ENCODE measurements at places on chromosomes 6 and 20.

GRCh38 chr20:39547546-39548408, 585.6 kb downstream of the DHX35 start:
- no peak for DNase-seq

- no peak for DNase-seq
Measured at GRCh38 chr6:7496266-7496875, 45.1 kb upstream of the DSP start.

DNA sequence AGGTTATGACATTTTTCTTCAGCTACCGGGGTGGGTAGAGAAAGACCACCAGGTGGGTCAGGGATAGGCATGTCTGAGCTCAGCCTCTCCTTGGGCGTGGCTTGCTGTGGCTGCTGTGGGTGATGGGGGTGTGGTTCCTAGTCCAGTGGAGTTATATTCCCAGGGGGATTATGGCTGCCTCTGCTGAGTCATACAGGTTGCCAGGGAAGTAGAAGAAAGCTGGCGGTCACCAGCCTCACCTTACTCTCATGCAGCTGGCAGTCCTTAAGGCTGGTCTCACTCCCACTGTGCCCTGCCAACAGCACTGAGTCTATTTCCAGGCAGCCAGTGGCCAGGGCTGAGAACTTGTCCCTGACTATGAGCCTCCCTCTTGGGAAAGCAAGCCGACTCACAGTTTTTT, 130.0 kb downstream of the SCP2D1 start:
- no peak for DNase-seq

DNA sequence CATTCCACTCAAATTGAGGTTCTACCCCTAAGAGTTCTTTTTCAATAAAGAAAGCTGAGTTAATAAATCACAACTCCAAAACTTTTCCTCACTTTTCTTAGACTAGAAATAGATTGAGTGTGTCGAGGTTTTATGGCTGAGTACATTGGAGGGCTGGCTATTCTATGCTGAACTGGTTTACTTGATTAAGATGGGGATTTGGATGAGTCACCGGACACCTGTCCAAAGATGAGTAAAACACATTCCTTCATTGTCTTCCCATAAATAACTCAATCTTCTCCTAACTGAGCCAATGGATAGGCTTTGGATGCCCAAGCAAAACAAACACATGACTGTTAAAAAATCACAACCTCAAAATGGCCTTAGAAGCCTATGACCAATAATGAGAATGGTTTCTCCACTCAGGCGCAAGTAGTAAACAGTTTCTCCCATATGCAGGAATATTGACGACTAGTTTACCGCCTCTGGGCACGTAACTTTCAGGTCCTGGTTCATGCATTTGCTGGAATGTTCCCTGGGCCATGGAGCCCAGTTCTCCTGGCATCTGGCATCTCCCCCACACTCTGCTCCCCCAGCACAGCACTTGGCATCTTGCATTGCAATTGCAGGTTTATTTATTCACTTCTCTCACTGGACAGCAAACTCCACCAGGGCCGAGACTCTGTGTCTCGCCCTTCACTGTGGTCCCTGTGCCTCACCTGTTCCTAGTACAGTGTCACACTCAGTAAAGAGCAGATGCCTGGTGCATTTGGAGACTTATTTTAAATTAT, 43.9 kb downstream of the BCAS1 start:
- DNase-seq = no peak

DNA sequence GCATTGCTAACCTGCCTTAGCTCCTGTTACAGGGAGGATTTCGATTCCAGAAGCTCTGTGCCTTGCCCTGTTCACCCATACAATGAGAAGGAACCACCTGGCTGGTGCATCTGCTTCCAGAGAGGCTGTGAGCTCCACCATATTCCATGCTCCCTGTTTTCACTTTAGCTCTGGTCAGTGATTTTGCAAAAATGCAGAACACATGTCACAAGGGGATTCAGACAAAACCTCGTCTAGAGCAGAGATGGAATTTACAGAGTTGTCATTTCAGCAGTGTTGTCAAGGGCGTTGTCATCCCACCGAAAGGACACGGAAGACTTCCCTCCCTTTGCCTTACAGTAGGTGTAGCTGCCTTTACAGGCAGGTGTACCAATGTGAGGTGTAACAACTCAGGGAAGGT, 223.0 kb upstream of the ARID1B start:
- no peak for DNase-seq

DNA sequence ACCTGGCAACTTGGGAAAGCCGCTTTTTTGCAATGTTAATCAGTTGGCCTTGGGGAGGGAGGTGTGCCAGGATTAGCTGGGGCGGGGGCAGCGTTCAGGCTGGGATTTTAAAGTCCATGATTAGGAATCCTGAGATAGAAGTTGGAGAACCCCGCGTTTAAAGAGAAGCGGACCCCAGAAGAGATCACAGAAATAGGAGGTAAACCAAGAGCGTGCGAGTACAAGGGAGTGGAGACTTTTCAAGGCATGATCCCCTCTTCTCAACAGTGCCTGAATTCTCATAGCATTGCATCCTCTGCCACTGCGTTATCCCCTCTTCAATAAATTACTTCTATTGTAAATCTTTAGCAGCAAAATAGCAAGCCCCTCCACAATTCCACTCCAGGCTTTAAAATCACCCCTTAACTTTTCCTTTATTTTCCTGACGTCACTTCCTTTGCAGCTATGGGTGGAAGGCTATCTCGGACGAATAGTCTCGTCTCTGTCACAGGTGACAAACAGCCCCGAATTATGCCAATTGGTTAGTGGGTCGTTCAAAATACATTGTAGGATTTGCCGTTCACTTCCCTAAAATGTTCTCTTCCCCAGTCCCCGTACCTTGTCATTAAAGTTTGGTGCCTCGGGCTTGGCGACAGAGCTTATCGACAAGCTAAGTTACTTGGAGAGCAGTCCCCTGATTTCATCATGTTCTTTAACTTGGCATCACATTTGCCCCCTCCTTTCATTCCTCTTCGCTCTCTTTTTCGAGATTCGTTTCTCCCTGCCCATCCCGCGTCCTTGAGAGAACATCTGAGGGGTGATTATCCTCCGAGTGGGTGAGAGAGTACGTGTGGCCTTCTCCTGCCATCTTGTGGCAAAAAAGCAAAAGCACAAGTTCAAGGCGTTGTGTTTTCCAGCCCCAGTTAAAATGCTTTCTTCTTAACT, 17.1 kb downstream of the OR2B2 start:
- DNase-seq = peak; percentile 35
